ENCODE measurements at places on chromosomes 12 and 14.
A peak's percentile ranks its signal among the peaks of the same experiment; 100 is the strongest.

GRCh38 chr12:100908501-100908900, 113.9 kb downstream of the ANO4 start:
- DNase-seq, result no peak

- DNase-seq, result no peak
These were observed 45.7 kb upstream of the VASH1 start for GRCh38 chr14:76715511-76716081.

DNA sequence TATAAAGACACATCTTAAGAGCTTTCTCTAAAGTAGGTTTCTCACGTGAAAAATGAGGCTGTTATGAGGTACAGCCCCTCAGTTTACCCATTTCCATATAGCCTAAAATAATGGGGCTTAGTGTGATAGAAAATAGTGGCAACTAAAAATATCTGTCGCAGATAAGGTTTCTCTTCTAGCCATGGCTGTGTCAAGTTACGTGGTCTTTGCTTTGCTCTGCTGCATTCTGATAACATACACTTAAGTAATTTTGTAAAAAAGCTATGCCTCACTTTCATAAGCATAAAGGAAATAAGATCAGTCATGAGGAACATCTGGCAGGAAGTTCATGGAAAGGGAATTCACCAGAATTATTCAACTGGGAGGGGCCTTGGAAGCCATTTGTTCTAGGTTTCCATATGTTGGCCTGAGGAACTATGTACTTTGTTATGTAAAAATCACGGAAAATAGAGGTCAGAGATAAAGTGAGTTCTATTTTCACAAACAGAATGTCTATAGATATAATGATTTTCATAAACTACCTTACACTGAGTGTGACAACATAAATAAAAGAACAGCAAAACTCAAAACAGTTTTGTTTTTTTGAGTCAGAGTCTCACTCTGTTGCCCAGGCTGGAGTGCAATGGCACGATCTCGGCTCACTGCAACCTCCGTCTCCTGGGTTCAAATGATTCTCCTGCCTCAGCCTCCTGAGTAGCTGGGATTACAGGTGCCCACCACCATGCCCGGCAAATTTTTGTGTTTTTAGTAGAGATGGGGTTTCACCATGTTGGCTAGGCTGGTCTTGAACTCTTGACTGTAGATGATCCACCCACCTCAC, 195.6 kb upstream of the KRR1 start:
- no peak for DNase-seq

- no peak for DNase-seq
These were observed 4.2 kb upstream of the GRIP1 start for GRCh38 chr12:66683073-66683472.

GRCh38 chr12:5203274-5203673, 159.6 kb downstream of the KCNA5 start:
- no peak for DNase-seq

GRCh38 chr14:67541448-67542387, 8.6 kb downstream of the PLEKHH1 start:
- DNase-seq, result no peak

DNA sequence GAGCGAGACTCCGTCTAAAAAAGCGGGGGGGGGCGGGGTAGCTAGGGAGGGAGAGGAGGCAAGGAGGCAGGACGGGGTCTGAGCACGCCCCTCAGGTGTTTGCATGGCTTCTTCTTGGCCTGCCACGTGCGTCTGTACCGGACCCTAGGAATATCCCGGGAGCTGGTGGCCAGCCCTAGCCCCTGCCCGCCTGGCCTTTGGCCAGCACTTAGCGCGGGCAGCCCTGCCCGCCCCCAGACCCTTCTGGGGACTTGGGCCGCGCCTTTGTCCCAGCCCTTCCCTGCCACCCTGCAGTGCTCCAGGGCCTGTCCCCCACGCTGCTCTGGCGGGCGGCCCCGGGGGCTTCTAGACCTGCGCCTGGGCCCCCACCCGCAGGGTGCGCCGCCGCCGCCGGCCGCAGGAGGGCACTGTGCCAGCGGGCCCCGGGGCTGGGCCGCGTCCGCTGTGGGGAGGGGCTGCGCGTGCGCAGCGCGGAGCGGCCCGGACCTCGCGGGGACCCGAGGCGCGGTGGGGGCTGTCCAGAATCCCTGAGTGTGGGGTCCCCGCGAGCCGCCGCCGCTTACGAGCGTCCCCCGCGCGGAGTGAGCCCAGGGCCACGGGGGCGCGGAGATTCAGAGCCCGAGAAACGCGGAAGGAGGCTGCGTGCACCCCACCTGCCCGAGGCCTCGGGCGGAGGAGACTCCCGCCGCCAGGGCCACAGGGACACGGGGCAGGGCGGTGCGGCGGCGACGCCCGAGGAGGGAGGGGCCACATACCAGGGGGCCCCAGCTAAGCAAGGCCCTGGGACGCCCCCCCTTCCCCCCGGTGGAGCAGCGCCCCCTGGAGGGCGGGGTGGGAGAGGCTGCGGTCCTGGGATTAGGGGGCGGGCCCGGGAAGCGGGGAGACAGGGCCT, 21.0 kb downstream of the SLC25A29 start:
- peak; percentile 54 for DNase-seq

DNA sequence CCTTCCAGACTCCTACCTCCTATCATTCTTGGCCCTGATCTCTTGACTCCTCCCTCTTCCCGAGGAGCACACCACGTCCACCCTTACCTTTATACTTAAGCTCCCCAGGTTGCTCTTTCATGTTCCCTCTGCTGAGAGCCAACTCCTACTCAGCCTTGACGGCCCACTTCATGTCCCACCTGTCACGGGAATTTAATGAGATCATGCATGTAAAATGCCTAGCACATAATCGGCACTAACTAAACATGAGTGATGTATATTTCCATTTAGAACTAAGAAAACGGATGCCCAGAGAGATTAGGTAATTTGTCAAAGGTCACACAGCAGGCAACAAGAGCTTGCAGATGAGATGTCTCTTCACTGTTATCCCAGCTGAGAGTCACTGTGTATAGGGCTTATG, 45.1 kb downstream of the NOS1 start:
- no peak for DNase-seq

- no peak for DNase-seq
These were observed 316.1 kb downstream of the GALC start for GRCh38 chr14:87676814-87677437.

- DNase-seq, result no peak
These were observed 1482.5 kb upstream of the TMEM132C start for GRCh38 chr12:126784328-126784921.

DNA sequence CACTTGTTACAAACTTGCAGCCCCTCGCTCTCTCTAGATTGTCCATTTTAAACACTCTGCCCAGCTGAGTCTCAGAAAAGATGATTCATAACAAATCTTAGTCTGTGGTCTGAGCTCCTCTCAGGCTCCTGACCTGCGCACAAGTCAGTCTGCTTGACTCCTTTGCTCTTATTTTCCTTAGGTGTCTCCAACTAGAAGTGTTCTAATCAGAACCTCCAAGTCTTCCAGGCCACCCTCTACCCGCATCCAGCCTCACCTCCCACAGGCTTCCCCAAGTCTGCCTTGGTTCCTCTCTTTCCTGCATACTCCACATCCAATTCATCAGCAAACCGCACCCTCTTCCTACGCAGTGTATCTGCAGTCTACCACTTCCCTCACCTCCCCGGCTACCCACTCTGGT, 42.4 kb upstream of the BDKRB2 start:
- DNase-seq, result no peak

GRCh38 chr14:24122898-24123297, 7.6 kb upstream of the FITM1 start:
- DNase-seq, result no peak

DNA sequence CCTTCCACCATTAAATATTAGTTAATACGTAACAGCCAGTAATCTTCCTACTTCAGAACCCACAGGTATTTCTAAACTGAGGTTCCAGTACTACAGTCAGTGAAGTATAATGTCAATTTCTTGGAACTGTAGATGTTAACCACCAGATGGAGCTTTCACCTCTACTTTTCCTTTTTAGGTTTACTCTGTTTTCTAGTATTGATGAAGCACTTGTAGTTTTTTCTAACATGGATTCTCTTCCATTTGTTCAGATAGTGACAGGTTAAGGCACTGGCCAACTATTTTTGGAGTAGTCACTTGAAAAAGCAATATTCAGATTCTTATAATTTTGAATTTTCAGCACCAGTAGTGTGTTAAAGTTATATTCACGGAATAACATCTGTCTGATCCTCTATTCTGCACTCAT, 4.6 kb upstream of the SEC23A start:
- DNase-seq, result no peak

DNA sequence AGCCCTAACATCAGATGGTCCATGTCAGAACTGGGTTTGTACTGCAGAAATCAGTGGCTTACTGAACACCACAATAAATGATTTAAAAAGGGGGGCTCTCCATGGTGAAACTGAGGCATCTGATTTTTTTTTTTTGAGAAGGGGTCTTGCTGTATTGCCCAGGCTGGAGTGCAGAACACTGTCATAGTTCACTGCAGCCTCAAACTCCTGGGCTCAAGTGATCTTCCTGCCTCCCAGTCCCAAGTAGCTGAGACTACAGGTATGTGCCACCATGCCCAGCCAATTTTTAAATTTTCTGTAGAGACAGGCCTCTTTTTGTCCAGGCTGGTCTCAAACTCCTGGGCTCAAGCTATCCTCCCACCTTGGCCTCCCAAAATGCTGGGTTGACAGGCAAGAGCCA, 57.4 kb downstream of the RFLNA start:
- no peak for DNase-seq

GRCh38 chr12:77847060-77847541, 16.4 kb downstream of the NAV3 start:
- no peak for DNase-seq

- no peak for DNase-seq
These were observed 291.1 kb upstream of the RTL1 start for GRCh38 chr14:101194373-101195308.

DNA sequence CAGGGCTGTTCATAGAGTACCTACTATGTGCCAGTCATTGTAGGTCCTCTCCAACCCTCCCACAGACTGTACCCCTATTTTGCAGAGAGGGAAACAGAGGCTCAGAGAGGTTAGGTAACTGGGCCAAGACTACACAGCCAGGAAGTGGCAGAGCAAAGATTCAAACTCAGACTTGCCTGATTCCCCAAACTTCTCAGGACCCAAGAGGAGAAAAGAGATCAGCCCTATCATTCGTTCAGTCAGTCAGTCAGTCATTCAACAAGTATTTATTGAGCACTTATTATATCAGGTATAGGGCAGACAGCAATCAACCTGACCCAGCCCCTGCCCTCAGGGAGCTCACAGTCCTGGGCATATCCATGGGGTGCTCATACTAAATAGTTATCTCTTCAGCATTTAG, 39.6 kb upstream of the CORO1C start:
- no peak for DNase-seq

GRCh38 chr14:105271224-105271890, 23.0 kb downstream of the BTBD6 start:
- DNase-seq, result no peak

DNA sequence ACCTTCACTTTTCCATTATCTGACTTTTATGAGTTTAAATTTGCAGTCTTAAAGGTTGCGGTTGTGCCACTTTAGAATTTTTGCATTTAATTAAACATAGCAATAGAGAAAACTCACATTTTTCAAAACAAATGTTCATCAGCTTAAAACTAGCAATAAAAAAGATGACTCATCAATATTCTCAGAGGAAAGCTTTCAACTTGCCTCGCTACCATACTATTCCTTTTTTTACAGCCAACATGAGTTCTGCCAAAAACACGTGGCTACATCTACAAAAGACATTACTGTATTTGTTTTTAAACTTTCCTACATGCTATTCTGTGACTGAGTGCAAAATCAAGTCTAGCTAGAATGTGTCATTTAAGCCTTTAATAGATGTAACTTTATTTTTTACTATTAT, 497.1 kb downstream of the RPS29 start:
- no peak for DNase-seq
